ENCODE measurements at places on chromosomes 11 and 22.

DNA sequence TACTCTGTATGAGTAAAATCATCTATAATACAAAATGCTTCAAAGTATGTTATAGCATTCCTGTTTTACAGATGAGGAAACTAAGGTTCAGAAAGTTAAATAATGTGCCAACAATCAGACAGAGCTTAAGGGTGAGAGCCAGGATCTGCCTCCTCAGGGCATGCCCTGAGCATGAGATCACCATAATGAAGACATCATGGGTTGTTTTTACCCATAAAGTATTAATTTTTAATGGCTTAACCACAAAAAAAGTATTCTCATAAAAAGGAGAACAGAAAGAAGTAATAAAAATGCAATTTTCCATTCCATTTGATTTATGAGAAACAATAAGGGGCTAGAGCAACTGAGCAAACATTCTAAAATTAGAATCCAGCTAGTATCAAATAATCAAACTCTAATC is 534.3 kb upstream of the ARHGAP42 start:
- no peak for DNase-seq

DNA sequence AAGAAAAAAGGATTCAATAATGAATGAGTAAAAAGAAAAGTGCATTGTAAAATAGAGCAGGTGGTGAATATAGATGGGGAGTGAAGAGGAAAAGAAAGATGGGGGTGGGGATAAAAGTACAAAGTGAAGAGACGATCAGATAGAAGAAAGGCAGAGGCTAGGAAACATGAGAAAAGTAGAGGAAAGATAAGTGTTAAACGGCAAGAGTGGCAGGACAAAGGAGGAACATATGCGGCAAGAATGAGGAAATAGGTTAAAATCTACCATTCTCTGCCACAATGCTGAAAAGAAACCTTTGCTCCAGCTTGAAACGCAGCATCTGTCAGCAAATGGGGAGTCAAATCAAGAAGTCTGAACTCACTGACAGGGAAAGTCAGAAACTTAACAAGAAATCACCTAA is 6.8 kb downstream of the FUT4 start:
- DNase-seq: no peak

DNA sequence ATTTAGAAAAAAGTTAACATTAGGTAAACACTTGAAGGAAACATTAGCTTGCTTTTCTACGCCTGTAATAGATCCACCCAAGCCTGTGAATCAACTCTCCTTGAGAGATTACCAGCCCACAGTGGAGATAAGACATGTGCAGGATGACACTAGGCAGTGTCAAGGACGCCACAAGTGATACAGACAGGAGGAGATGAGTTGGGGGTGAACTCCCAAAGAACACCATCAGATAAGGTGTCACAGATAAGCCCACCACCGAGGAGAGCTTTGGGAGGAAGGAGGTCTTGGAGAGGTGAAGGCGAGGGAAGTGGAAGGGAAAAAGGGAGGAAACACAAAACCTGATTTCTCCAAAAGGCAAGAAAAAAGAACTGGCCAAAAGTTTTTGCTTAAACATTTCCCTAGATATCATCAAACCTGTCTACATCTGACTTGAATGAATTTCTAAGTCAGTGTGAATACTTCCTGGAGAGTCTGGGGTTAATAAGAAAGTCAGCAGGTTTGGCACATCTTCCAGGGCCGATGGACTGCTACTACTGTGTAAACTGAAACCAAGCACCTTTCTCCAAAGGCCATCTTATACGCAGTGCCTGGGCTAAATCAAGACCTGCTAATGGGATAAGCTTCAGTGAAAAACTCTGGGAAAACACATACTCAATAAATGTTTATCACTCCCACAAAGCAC is 15.5 kb downstream of the CLTCL1 start:
- DNase-seq: no peak

- DNase-seq: no peak
Measured at GRCh38 chr11:123473941-123474677, 44.0 kb downstream of the GRAMD1B start.

DNA sequence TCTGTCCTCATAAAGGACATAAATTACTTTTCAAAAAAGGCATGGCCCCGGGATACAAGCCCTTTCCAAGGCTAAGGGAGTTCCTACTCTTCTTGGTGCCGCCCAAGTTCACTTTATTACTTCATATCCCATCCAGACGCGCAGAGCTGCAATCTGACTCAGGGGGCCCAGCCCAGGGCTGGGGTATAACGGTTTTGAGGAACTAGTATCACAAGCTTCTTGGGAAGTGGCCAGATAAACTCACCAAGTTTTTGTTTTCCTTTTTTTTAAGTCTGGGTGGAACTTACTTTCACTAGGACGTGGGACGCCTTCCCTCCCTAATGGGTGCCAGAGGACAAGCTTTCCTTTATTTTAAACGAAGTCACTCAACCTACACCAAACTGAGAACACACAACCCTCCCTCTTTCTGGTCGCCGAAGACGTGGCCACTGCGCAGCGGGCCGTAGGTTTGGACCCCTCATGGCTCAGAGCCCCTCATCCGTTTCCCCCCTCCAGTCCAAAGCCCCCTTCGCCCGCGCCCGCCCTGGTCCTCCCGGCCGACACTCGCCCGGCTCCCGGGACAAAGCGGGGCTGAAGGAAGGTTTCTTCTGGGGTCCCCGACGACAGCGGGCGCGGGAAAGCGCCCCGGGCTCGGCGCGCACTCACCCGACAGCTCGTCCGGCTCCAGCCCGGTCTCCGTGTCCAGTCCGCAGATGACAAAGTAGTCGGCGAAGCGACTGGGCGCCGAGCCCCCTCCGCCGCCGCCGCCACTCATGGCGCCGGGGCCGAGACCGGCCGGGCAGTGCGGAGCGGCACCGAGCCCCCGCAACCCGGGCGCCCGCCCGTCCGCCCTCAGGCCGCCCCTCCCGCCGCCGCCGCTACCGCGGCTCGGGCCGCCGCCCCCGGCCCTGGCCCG is 587 bp downstream of the DENND5A start:
- no peak for DNase-seq
